ENCODE measurements at places on chromosomes 13 and 19. TPM values are rescaled to one million over a fixed set of nuclear protein-coding genes. Genes with fewer than 3 reads are reported as not detected.

The CLEC17A gene
- total RNA-seq: not detected

The KLK15 gene
- total RNA-seq: not detected

The WTIP gene
- 11.9 TPM for total RNA-seq

The LPAR6 gene
- 23.7 TPM for total RNA-seq

The KIR3DL2 gene
- not detected for total RNA-seq

The STXBP2 gene
- total RNA-seq: 37.0 TPM

The PRSS57 gene
- not detected for total RNA-seq

The SLC10A2 gene
- 0.33 TPM for total RNA-seq

DNA sequence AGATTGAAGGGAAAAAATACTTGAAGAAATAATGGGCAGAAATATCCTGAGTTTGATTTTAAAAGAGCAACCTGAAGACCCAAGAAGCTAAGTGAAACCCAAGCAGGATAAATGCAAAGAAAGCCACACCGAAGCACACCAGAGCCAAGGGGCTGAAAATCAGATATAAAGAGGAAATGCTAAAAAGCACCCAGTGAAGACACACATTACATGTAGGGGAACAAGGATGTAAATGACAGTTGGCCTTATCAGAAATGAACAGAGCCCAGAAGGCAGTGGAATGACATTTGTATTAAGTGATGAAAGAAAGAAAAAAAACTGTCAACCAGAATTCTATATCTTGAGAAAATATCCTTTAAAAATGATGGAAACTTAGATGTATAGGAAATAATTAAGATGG, 139.1 kb downstream of the SLC7A1 start:
- H3K4me1 ChIP-seq: peaks cover 8% of the 10 kb centered on the region
- H3K27me3 ChIP-seq: no peaks in the 10 kb centered on the region
- no peak for DNase-seq
- no peak overlapping the region for H3K4me3 ChIP-seq
- H3K27ac ChIP-seq: no peak overlapping the region

GRCh38 chr13:64640002-64640401, 2590.1 kb downstream of the PCDH9 start:
- no peak for DNase-seq
- no peak overlapping the region for H3K4me3 ChIP-seq
- no peaks in the 10 kb centered on the region for H3K27me3 ChIP-seq

DNA sequence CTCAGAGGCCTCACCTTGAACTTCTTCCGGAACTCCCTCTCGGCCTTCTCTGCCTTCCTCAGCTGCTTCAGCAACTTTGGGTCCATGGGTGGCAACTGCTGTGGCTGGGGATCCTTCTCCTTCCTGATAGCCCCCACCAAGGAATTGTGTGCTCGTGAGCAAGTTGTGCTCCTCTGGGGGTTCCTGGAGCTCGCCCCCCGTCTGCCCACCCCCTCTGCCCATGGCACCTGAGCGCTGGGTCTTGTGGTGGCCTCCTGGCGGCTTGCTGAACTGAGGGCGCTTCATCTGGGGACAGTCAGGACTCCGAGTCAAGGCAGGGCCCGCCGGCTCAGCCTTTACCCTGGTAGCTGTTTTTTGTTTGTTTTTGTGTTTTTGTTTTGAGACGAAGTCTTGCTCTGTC, 11.6 kb downstream of the PRAM1 start:
- H3K27me3 ChIP-seq: no peaks in the 10 kb centered on the region
- no peaks in the 10 kb centered on the region for H3K36me3 ChIP-seq
- no peaks in the 10 kb centered on the region for H3K4me1 ChIP-seq
- peak overlapping the region; percentile 63 for H3K27ac ChIP-seq
- no peak overlapping the region for H3K4me3 ChIP-seq

- no peaks in the 10 kb centered on the region for H3K27me3 ChIP-seq
- H3K27ac ChIP-seq: no peak overlapping the region
- no peak overlapping the region for H3K4me3 ChIP-seq
- H3K36me3 ChIP-seq: no peaks in the 10 kb centered on the region
- no peaks in the 10 kb centered on the region for H3K4me1 ChIP-seq
Observed at GRCh38 chr19:32186542-32187330, 158.7 kb upstream of the ZNF507 start.

GRCh38 chr19:35117799-35118198, 2.2 kb downstream of the FXYD3 start:
- no peaks in the 10 kb centered on the region for H3K36me3 ChIP-seq
- DNase-seq: no peak
- no peaks in the 10 kb centered on the region for H3K27me3 ChIP-seq
- peak overlapping the region; percentile 62 for H3K27ac ChIP-seq
- no peak overlapping the region for H3K4me3 ChIP-seq

GRCh38 chr19:31110336-31110735, 238.9 kb downstream of the TSHZ3 start:
- H3K4me3 ChIP-seq: no peak overlapping the region
- no peaks in the 10 kb centered on the region for H3K4me1 ChIP-seq
- no peak overlapping the region for H3K27ac ChIP-seq
- DNase-seq: no peak
- H3K36me3 ChIP-seq: no peaks in the 10 kb centered on the region
- H3K27me3 ChIP-seq: peaks cover 4% of the 10 kb centered on the region

- no peaks in the 10 kb centered on the region for H3K27me3 ChIP-seq
- no peaks in the 10 kb centered on the region for H3K4me1 ChIP-seq
- no peak for DNase-seq
Observed at GRCh38 chr13:40389081-40389641, 277.3 kb downstream of the FOXO1 start.

DNA sequence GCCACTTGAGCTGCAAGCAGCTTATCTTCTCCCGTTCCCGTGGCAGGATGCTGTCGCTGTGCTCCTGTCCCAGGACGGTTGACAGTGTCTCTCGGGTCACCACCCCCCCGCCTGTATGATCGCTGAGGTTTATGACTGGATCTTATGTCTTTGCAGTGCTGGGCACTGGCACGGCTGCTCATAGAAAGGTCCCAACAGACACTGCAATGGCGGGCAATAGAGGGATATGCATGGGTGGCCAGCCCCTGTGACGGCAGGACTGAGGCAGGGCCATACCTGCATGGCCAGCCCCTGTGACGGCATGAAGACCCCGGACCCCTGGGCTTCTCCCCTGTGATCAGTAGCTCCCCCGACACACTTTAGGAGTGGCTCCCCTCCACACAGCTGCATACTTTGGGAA, 307.2 kb downstream of the TEX29 start:
- H3K4me1 ChIP-seq: no peaks in the 10 kb centered on the region
- H3K27me3 ChIP-seq: peaks cover 5% of the 10 kb centered on the region
- H3K27ac ChIP-seq: no peak overlapping the region
- no peak overlapping the region for H3K4me3 ChIP-seq
- H3K36me3 ChIP-seq: no peaks in the 10 kb centered on the region
- DNase-seq: no peak

DNA sequence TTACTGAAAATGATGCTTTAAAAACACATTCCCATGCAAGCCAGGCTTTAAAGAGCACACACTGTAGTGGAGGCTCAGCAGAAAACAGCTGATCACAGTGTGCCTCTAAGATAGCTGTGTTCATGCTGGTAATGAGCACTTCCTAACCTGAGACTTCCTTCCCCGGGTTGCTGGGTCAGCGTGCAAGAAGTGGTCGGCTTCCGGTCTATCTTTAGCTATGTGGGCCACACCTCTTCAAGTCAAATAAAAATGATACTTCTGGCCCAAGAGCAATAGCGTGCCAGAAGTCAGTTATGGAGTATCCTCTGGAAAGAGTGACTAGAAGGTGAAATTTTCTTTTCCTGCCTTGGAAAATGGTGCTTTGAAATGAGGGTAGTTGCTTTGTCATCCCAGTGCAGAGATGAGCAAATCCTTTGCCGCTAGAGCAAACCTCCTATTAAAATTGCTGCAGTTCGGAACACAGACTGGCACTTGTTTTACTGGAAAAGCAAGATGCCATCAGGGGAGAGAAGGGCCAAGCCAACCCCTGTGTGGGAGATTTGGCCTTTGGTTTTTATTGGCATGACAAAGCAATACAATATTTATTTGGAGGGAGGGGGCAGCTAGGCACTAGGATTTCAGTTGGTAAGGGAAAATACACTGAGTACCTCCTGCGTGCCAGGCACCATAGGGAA, 64.2 kb downstream of the ARHGAP35 start:
- no peaks in the 10 kb centered on the region for H3K27me3 ChIP-seq
- H3K36me3 ChIP-seq: no peaks in the 10 kb centered on the region

DNA sequence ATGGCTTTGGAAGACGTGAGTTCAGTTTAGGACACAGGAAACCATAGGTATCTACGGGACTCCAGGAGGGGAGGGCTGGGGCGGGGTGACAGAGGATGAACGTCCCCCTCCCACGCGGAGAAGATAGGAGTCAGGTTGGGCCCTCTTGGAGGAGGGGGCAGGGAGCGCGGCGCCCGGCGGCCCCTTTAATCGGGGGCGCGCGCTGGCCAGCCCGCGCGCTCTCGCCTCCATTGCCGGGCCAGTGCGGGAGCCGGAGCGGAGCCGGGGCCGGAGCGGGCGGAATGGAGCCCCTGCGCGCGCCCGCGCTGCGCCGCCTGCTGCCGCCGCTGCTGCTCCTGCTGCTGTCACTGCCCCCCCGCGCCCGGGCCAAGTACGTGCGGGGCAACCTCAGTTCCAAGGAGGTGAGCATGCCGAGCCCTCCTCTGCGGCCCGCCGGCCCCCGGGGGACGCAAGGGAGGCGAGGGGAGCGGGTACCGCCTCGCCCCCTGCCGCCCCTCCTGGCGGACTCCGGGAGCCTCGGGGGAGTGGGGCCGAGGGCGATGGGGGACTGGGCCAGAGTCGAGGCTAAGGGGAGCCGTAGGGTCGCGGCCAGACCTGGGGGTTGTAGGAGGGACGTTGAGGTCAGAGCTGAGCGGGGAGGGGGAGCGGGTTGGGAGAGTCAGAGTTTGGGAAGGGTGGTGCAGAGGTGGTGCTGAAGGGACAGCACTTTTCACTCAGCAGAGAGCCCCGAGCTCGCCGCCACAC, at the start of gene TMEM145:
Gene TMEM145, plus strand, starts transcription at position 214 of the 744 bp plus-strand sequence. Its CDS starts 68 bp downstream, at position 282.
- H3K36me3 ChIP-seq: no peaks in the 10 kb centered on the region
- DNase-seq: no peak
- no peak within 1 kb of the TSS for H3K27ac ChIP-seq

DNA sequence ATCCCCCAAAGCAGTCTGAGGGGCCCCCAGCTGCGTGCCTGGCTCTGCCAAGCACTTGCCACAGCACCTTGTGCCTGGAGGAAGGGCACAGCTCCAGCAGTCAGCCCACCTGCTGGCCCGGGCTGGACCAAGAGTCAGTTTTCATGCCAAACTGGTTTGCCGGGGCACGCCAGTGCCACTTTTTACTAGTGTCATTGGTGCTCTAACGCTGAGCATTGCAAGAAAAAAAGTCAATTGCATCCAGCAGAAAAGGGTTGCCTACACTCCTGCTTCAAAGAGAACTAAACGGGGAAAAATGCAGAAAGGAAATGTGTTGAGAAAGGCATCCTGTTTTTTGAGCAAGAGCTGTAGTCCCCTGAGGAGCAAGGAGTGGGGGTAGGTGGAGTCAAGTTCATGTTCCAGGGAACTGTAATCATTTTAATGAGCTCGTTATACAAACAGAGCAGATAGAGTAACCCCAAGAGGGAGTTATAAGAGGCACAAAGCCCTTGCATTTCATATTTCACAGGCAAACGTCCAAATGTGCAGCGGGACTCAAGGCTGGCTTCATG, 68.4 kb downstream of the F2RL3 start:
- DNase-seq: peak; percentile 20
- H3K36me3 ChIP-seq: no peaks in the 10 kb centered on the region
- no peak overlapping the region for H3K4me3 ChIP-seq
- H3K4me1 ChIP-seq: no peaks in the 10 kb centered on the region
- no peaks in the 10 kb centered on the region for H3K27me3 ChIP-seq

DNA sequence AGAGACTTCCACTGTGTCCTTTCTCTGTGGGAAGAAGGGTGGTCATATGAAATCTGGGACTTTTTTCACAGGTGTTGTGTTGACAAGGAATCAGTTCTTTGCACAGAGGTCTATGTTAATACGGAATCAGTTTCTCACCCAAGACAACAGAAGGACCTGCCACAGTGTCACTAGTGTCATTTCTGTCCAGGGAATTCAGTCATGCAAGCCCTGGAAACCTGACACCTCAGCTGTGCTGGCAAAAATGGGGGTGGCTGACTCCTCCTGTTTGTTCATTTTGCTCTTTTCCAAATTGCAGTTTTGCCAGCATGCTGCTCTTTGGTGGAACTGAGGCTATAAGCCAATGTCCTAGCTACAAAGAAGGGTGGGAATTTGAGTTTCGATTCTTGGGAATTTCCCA, 49.8 kb upstream of the ESD start:
- DNase-seq: no peak
- no peaks in the 10 kb centered on the region for H3K4me1 ChIP-seq
- no peak overlapping the region for H3K27ac ChIP-seq
- H3K36me3 ChIP-seq: no peaks in the 10 kb centered on the region
- H3K27me3 ChIP-seq: no peaks in the 10 kb centered on the region

- no peak overlapping the region for H3K4me3 ChIP-seq
- no peak for DNase-seq
- no peaks in the 10 kb centered on the region for H3K27me3 ChIP-seq
- no peaks in the 10 kb centered on the region for H3K36me3 ChIP-seq
- H3K27ac ChIP-seq: no peak overlapping the region
- H3K4me1 ChIP-seq: peaks cover 17% of the 10 kb centered on the region
Observed at GRCh38 chr19:48905664-48906063, 5.6 kb downstream of the NUCB1 start.

- DNase-seq: no peak
- H3K27me3 ChIP-seq: no peaks in the 10 kb centered on the region
- no peaks in the 10 kb centered on the region for H3K36me3 ChIP-seq
Observed at GRCh38 chr13:100231176-100231575, 142.3 kb downstream of the PCCA start.

DNA sequence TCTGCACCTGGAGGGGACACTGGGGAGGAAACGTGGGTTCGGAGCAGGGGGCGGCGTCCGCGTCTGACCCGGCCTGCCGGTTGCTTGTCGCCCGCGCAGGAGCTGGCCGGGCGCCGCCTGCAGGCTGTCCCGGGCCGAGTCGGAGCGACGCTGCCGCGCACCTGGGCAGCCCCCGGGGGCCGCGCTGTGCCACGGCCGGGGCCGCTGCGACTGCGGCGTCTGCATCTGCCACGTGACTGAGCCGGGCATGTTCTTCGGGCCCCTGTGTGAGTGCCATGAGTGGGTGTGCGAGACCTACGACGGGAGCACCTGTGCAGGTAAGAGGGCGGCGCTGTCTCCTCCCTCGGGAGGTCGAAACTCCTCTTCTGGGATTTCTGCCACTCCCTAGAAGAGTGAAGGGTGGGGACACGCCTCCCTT, 1.3 kb downstream of the ITGBL1 start:
- no peaks in the 10 kb centered on the region for H3K4me1 ChIP-seq
- no peak for DNase-seq
- no peaks in the 10 kb centered on the region for H3K27me3 ChIP-seq
- H3K36me3 ChIP-seq: no peaks in the 10 kb centered on the region
- peak overlapping the region; percentile 59 for H3K4me3 ChIP-seq
- peak overlapping the region; percentile 45 for H3K27ac ChIP-seq

Measured in breast epithelium (tissue), 4 donors.